ENCODE measurements at places on chromosomes 4 and X. TPM values are rescaled to one million over a fixed set of nuclear protein-coding genes. Genes with fewer than 3 reads are reported as not detected.

The FAM184B gene
- total RNA-seq: 0.18 TPM

The CC2D2A gene
- total RNA-seq: 26.3 TPM

The NSUN7 gene
- total RNA-seq: not detected

The STOX2 gene
- total RNA-seq: 5.4 TPM

The NAAA gene
- total RNA-seq: 17.6 TPM

The TCEAL7 gene
- total RNA-seq: 16.1 TPM

The AFM gene
- not detected for total RNA-seq

The CSAG3 gene
- total RNA-seq: not detected

The GAGE12E gene
- not detected for total RNA-seq

The LRIT3 gene
- not detected for total RNA-seq

The TEC gene
- total RNA-seq: 1.1 TPM

The COL4A5 gene
- total RNA-seq: 15.0 TPM

The DMRTC1B gene
- total RNA-seq: not detected

The HS3ST1 gene
- not detected for total RNA-seq

The PLK4 gene
- 15.1 TPM for total RNA-seq

The RAB41 gene
- total RNA-seq: not detected

The CCNA2 gene
- total RNA-seq: 59.7 TPM

The PF4V1 gene
- not detected for total RNA-seq

The CSN1S1 gene
- not detected for total RNA-seq

The NPFFR2 gene
- not detected for total RNA-seq

The TXK gene
- not detected for total RNA-seq

The TREX2 gene
- 0.36 TPM for total RNA-seq
